ENCODE measurements at places on chromosomes 7 and 10.

DNA sequence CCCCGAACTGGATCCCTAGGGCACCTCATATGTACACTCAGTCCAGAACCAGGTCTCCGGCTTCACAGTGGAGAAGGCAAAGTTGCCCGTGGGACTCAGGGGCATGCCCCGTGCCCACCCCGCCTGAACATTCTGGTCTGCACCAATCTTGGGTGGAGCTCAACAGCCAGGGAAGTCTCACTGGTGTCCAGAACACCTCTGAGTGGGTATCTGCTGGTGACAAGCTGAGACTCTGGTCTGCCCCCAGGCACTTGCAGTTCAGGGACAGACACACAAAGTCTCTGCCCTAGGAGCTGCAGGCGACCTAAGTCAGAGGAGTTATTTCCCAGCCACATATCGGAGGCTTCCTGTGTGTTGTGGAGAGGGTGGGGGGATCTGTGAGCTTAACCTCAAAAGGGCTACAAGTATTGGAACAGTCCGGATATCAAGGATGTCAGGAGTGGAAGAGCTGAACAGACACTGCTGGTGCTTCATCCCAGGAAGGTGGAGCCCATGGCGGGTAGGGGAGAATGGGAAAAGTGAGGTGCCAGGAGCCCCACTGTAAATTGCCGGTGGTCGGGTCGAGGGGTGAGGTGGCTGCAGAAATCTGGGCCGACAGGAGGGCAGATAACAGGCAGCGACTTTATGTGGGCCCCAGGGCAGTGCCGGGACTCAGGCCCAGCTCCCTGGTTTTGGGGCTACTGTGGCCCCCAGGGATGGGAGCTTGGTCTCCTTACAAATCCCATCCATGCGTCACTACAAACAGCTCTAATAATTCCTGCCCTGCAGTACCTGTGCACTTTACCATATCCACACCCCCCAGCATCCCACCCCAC is 8.6 kb upstream of the TLX1 start:
- no peak for DNase-seq

GRCh38 chr10:133445751-133446708 is 7.7 kb upstream of the SCART1 start:
- no peak for DNase-seq

- no peak for DNase-seq
Measured at GRCh38 chr10:84156768-84157167, 16.8 kb upstream of the GPR15LG start.

DNA sequence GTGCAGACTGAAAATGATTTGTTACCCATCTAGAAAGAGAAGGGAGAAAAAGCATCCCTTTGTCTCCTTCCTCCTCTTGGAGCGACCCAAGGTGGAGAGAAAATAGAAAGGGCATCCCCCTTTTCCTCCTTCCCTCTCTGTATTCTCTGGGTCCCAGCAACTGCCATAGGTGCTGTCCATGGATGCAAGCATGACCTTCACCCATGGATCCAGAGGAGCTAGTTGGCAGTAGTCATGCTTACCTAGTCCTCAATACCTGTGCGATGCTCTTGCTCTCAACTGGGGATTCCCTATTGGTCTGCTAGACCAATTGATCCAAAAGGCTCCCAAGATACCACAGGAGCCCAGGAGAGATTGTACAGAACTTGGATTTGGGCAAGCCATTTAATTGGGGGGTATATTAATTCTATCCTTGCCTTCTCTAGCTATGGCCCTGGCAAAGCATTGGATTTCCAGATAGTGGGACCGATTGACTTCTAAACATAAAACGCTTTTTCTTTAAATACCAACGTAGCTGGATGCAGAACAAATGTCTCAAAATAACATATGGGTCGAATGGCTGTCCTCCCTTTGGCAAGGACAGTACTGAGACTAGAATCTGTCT is 547.8 kb upstream of the IGFBP3 start:
- DNase-seq = no peak

GRCh38 chr7:116554911-116555310 is 30.1 kb downstream of the CAV1 start:
- DNase-seq = no peak

DNA sequence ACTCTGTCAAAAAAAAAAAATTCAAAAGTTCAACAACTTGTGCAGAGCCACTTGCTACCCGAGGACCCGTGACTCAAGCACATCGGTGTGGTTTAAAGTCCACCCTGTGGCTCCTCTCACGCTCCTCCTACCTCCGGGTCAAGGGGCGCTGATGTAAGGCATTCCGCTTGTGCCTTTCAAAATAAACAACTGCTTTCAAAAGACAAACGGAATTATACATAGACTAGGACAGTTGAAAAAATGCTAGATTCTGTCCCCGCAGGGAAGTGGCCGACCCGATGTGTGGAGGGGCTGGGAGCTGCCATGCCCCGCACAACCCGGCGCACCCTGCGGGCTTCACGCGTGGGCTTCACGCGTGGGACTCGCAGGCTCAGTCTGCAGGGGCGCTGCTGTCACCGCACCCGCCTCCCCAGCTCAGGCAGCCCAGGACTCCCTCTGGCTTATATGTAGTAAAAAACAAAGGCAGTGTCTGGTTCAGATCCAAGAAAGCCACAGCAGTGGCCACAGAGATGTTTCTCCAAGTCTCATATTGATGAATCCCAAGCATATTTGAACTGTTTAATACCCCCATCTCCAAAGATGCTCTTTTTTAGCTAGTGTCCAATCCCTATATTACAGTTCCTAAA is 239.7 kb upstream of the INHBA start:
- DNase-seq = no peak

DNA sequence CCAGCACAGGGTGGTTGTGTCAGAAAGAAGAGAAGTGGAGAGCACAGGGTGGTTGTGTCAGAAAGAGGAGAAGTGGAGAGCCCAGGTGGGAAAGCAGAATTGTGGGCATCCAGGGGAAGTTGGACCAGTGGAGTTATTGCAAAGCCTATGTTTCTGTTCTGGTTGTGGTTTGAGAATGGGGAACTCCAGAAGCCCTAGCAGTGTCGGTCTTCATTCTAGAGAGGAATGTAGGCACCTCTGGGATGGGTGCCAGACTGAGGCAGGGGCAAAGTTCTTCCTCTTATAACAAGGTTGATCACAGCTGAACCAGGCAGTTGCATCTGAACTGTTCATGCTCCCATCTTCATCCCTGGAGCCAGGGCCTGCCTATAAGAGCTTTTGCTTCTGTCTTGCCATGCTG is 954 bp downstream of the FSCN3 start:
- DNase-seq = no peak

GRCh38 chr7:22378199-22378980 is 21.4 kb upstream of the RAPGEF5 start:
- no peak for DNase-seq

GRCh38 chr7:108024538-108024937 is 21.6 kb upstream of the LAMB1 start:
- DNase-seq = no peak

DNA sequence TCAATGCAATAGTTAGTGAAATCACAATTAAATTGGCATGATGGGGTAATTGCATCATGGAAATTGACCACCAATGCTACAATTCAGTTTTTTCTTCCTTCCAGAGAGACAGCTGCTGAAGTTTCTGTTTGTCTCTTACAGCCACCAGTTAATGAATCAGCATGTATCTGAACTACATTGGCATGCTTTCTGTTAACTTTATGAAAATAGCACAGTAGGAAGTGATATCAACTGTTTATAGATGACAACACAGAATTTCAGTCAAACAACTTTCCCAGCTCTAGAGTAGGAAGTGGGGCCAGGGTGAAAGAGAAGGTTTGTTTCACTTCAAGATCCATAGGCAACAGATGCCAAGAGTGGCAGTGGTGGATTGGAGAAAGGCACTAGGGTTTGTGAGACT is 339.6 kb upstream of the VWC2 start:
- DNase-seq = no peak

DNA sequence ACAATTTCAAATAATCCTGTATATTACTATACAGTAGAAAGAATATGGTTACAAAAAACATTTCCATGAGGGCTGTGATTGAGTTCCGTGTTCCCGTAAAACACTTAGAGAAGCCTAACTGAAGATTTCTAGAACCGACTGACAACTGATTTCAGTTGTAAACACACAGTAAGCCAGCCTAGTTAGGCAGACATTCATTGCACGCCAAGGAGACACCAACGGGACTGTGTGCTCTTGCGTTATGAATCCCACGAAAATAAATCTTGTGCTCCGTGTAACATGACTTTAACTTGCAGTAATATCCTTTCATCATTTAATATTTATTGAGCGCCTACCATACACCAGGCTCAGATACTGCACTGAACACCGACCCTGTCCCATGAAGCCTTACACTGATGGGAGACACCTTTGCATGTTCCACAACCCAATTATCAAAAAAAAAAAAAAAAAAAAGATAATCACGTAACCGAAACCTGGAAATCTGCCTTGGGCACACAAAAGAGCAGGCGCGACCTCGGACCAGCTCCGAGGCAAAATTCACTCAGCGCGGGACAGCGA is 420 bp upstream of the KLHL7 start:
- DNase-seq = no peak

DNA sequence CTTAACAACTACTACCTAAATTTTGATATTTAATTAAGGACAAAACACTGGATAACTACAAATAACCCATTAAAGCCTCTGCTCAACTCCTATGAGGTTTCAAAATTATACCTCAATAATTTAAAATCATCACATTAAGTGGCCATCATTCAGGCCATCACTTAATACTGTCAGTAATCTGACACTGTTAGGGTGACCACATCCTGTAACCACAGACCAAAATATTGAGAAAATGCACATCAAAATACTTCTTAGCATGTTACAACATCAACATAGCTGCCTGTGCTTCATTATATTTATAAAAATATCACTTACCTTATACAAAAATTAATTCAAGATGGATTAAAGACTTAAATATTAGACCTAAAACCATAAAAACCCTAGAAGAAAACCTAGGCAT is 23.3 kb downstream of the SEM1 start:
- DNase-seq = no peak
